ENCODE measurements at places on chromosomes 2 and 18.
A peak's percentile ranks its signal among the peaks of the same experiment; 100 is the strongest.

GRCh38 chr2:62450716-62451191, 55.2 kb downstream of the TMEM17 start:
- DNase-seq, result no peak

GRCh38 chr2:220512419-220512818, 885.0 kb downstream of the SLC4A3 start:
- DNase-seq, result no peak

DNA sequence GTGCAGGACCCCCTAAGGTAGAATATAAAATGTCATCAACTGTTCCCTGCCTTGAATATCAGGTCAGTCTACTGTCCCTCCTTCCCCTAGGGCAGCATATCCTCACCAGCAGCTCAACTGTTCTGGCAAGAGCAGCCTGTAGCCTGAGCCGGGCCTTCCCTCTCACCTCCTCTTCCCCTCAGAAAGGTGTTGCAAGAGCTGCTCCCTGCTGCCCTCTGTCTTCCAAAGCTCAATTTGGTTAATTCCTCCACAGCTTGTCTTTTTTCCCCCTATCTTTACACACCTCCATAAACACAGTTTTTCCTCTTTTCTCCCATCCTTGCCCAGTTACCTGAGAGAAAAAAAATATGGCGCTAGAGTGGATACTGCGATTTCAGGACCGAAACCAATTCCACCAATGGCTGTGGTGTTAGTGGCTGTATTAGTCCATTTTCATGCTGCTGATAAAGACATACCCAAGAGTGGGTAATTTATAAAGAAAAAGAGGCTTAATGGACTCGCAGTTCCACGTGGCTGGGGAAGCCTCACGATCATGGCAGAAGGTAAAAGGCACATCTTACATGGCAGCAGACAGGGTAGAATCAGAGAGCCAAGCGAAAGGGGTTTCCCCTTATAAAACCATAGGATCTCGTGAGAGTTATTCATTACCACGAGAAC, 184.7 kb downstream of the MREG start:
- peak; percentile 63 for DNase-seq

- DNase-seq, result no peak
Measured at GRCh38 chr2:239465017-239466001, 64.5 kb upstream of the HDAC4 start.

- no peak for DNase-seq
Measured at GRCh38 chr2:97844311-97844859, 131.0 kb downstream of the ZAP70 start.

Measured in H7 (cell line).